GF-D8 (cell line): ENCODE measurements at places on chromosomes 7 and 10.

DNA sequence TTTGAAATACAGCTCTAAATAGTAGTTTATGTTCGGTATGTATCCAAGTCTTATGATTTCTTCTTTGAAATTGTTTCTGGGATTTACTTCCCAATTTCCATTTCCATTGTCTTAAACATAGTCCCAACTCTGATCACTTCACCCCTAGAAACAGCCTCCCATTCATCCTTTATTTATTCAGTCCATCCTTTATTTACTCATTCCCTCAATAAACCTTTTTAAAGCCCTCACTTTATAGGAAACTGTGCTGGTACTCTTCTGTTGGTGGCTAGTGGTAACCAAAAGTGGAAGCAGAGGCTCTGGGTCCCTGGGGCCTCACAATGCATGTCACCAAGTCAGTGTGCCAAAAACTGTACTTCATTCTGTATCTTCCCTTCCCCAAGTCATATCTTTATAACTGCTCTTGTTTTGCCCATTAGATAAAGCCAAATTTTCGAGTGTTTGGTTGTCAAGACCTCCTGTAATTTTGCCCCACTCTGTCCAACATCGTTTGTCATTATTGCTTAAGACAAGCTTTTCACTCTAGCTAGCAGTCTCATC lies 3.9 kb upstream of the EPC1 start:
- no peak for DNase-seq

DNA sequence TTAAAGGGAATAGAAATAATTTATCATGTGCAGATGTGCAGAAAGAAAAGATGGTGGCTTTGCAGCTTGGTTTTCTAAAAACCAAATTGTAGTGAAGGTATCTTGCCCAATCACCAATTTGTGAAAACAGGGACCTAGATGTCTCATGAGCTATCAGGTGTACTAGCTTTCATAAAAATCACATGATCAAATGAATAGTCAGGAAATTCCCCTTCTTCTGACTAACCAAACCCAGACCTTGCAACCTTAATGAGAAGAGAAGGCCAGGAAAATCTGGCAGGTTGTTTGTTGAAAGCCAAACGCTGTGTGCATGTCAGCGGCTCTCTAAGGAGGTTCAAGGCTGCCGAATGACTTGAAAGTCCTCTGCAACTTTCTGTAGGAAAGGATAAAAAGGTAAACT lies 304.4 kb upstream of the NRP1 start:
- no peak for DNase-seq

DNA sequence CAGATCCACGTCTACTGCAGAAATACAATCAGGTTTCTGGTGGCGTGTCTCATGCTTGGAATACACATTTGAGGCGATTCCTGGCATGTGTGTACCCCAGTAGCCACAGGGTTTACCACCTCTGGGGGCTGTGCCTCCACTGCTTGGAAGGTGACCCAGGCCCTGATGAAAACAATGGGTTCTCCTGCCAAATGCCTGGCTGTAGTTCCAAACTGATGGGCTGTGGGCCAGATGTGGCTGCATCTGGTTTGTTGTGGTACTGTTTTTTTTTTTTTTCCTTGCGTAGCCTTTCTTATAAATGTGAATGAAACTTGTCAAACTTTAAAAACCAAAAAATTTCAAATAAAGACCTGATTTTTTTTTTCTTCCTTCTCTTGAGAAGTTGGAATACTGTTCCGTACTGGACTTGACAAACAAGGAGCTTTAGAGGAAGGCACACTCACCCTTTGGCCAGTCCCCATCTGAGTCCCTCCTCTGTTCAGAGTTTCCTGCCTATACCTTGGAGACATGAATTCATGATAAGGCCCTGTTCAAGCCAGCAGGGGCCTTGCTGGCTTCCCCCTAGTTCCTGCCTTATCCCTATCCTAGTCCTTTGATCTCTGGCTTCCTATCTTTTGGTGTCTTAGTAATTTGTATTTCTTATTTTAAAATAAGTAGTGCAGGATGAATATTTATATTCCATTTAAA lies 217.1 kb downstream of the PHTF2 start:
- no peak for DNase-seq

- no peak for DNase-seq
Observed at GRCh38 chr7:127957886-127958285, 73.4 kb downstream of the LRRC4 start.

- DNase-seq = no peak
Observed at GRCh38 chr10:42982891-42983506, 93.9 kb upstream of the RET start.

DNA sequence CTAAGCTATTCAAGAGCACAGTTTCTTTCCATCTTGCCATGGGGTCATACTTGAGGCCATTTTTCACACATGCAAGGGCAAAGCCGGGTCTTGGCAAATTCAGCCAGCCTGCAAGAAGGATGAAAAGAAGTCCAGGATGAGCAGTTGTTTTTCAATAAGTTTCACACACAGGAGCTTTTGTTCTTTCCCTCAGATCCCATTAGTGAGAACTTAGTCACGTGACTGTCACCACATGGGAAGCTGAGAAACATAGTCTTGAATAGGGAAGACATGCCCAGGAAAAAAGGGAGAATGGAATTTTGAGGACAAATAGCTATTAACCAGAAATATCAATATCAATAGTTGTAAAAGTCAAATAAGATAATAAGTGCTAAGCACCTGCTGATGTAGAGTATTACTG lies 137.7 kb downstream of the AHR start:
- no peak for DNase-seq

DNA sequence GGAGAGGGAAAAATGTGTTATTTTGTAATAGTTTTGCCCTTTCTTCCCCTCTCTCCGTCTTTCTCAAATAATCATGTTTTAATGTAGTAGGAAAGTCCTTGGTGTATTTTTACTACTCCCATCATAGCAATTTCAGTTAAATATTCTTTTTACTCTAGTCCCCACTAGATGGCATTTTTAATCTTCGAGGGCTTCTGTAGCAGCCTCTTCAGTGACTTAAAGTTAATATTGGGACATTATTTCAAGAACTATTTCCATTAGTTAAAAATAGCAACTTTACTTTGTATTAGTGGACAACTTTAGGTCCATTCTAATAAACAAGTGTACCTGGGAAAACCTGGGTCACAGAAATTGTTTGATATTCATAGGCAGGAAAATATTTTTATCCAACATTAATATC lies 23.0 kb downstream of the EDRF1 start:
- DNase-seq = no peak

DNA sequence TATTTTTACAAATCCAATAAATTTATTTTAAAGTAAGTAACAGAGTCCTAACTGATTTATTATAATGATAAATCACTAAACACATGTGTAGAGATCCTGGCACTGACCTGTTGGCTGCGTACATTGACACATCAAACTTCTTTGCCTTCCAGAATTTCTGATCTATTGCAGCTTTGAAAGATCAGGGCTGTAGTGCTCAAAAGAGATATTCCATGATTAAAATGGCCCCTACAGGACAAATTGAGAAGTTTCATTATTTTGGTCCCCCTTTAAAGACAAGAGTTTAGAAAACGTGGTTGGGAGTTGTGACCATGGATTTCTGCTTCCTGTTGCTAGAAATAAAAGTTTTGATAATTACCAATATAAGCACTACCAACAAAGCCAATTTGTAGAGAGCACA lies 87.7 kb upstream of the PDK4 start:
- DNase-seq = no peak

DNA sequence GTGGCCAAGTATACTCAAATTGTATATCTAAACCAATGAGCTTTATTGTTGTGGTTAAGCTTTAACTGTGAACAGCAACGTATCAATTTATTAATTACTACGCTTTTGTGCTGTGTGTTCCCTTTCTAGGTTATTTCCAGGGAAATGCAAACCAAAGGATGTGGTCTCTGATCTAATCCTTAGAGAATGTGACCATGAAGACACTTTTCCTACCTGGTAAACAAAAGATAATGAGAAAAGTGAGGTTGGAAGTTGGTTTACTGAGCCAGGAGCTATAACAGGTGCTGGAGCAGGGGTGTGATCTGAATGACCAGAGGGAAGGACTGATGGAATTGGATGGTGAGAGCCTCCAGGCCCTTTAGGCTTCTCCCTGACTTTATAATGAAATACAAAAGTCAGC lies 25.4 kb upstream of the CALU start:
- DNase-seq = no peak

DNA sequence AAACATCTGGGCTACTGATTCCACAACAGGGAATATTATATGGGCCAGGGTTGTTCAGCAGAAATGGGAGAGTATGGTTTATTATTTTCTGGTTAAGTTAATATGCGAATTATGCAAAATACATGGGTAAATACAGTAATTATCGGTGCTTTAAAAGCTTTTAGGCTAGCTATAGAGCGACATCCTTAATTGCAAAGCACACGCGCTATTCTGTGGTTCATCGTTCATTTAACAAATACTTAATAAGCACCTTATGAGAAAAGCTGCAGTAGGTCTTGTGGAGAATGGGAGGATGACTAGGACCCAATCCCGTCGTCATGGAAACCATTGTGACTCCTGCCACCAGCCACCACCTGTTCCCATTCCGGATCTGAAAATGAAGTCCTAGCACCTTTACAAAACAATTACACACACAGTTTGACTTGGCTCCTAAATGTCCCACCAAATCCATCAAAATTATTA lies 623 bp upstream of the CEP41 start:
- DNase-seq = no peak

DNA sequence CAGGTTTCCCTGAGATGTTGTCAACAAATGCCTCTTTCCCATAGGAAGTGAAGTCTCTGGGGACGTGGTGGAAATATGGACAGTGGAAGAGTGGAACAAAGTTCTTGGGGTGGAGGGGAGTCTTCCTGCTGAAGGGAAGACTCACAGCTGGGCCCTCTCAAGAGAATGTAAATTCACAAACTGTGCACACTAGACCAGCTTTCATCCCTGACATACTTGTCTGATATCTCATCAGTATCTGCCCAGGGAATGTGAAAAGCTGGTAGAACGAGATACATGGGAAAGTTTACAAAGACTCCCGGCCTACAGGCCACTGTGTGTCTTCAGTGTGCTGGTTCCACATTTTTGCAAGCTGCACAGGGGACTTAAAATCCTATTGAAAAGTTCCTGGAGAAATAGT lies 16.7 kb upstream of the CCDC3 start:
- DNase-seq = no peak

- no peak for DNase-seq
Observed at GRCh38 chr10:46290101-46290886, 3.5 kb downstream of the ANTXRL start.

- no peak for DNase-seq
Observed at GRCh38 chr7:3455806-3456595, 154.9 kb downstream of the SDK1 start.

- no peak for DNase-seq
Observed at GRCh38 chr10:99775850-99776249, 6.6 kb upstream of the ABCC2 start.

- no peak for DNase-seq
Observed at GRCh38 chr7:1555046-1555812, 776 bp downstream of the TMEM184A start.

DNA sequence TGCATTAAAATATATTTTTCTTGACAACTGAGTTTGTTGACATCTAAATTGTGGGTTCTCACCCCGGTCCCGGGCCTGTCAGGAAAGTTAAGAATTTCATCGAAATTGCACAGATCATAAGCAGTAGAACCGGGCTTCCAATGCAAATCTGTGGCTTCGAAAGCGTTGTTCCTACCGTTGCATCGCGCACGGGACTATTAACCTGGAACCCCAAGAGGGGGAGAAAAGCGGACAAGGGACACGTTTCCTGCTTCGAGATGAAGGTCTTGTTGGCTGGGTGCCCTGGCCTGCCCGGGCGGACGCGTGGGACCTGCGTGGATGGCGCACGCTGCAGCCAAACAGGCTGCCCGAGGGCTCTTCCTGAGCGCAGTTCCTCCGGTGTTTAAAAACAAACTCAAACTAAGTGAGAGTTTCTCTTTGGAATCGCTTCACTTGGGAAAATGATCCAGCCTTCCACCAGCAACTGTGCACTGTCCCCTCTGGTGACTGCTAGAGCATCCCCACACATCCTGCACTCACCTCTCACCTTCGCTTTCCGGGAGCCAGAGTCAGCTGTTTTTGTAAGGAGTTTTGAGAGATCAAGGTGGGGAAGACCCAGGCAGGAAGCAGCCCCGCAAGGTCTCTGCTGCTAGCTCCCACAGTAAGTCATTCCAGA lies 5.1 kb upstream of the TBX20 start:
- DNase-seq = no peak

GRCh38 chr7:128841921-128842673 lies 11.9 kb downstream of the FLNC start:
- DNase-seq = no peak

DNA sequence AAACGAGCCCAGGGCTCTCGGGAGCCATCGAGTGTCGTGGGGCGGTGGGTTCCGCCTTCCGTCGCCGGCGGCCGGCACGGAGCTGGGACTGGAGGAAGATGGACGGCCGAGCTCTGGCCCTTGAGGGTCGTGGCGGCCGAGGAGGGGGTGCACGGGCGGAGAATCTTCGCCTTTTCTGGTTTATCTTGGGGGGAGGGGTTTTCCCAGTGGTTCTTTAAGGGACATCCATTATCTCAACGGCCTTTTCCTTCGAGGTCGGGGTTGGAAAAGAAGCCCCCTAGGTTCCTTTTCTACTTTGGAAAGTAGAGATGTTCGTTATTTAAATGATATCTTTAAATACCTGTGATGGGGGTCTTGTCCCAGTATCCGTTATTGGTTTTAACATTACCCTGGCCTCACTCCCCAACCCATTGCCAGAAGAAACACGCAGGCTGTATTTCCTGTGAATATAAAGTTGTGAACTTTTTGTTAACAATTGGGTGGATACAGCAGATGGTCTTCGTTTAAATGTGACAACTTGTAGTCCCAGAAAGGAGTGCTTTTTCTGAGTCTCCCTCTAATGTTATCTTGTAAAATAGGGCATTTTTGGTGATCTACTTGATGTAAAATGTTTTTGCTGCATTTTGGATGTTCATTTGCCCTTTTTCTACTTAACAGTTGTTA lies 765 bp downstream of the CCAR1 start:
- no peak for DNase-seq

DNA sequence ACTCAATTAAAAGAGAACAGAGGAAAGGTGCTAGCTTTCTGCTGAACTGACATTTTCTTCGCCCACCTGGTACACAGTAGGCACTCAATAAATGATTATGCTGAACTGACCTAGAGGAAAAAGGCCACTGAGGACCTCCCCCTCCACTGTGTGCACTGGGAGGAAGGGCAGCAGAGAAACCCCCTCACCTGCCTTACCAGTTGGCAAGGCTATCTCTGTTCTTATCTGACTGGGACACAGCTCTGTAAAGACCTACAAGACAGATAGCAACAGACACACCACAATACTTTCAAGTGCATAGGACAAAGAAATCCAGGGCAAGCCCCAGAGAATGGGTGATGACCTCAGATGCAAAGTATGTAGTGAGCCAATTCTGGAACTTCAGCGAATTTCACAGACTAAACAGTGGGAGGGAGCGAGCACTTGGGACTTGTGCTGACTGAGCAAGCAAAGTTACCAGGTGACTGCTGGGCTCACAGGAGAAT lies 30.4 kb downstream of the PDLIM1 start:
- no peak for DNase-seq

- DNase-seq = no peak
Observed at GRCh38 chr7:79282070-79282694, 171.3 kb downstream of the MAGI2 start.

- DNase-seq = no peak
Observed at GRCh38 chr10:71230656-71231025, 18.3 kb downstream of the UNC5B start.

- DNase-seq = no peak
Observed at GRCh38 chr10:102616066-102616770, 28.1 kb upstream of the TRIM8 start.
